Activated B cell treated with CpG ODN at 0.5 μM for 24 hours (primary cell): ENCODE measurements at places on chromosomes 11 and 22.

DNA sequence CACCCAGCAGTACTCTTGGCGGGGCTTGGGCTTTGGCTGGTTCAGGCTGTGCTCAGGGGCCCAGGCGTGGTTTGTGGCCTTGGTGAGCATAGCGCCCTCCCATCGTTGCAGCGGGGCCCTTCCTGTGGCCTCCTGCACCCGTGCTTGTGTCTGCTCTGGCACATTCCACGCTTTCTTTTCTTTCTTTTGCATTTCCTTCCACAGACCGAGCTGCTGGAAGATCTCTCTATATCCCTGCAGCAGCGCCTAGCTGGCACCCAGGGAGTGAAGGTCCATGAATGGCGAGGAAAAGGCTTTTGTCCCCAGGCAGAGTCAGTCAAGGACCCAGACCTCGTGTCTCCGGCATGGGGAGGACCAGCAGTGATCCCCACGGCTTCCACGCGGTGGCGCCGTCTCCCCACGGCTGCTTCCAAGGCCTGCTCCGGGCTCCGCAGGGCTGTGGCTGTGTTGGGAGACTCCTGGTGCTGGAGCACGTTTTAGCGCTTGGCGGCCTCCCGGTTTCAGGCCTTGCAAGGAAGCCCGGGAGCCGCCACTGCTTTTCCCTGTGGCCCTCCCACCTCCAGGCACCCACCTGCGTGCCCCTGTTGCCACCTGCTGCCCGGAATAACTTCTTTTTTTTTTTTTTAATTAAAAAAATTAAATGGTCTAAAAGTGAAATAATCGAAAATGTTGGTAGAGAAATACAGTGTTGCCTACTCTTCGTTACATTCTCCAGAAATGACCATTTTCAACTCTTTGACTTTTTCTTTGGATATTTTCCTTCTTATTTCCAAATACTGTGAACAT lies 28.5 kb downstream of the GLB1L2 start:
- peak; percentile 26 for DNase-seq

DNA sequence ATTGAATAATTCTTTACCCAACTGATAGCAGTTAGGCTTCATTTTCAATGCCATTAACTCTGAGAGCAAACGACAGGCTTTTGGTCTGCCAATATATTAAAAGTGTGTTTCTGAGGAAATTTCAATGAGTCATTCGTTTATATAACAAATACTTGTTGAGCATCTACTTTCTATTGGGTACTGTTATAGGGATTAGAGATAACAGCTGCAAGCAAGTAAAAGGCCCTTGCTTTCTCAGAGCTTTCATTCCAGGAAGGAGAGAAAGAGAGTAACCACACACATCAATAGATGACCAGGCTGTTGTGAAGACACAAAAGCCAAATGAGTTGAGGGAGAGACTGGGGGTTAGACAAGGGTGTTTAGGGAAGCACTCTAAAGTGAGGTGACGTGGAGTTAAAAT lies 35.7 kb downstream of the CD44 start:
- no peak for DNase-seq

- no peak for DNase-seq
Observed at GRCh38 chr22:28909375-28909774, 26.0 kb downstream of the ZNRF3 start.

GRCh38 chr11:16097543-16097942 lies 258.8 kb downstream of the SOX6 start:
- no peak for DNase-seq

- no peak for DNase-seq
Observed at GRCh38 chr22:20141186-20142077, 9.4 kb downstream of the CCDC188 start.

- no peak for DNase-seq
Observed at GRCh38 chr11:76802621-76803020, 19.5 kb downstream of the TSKU start.

DNA sequence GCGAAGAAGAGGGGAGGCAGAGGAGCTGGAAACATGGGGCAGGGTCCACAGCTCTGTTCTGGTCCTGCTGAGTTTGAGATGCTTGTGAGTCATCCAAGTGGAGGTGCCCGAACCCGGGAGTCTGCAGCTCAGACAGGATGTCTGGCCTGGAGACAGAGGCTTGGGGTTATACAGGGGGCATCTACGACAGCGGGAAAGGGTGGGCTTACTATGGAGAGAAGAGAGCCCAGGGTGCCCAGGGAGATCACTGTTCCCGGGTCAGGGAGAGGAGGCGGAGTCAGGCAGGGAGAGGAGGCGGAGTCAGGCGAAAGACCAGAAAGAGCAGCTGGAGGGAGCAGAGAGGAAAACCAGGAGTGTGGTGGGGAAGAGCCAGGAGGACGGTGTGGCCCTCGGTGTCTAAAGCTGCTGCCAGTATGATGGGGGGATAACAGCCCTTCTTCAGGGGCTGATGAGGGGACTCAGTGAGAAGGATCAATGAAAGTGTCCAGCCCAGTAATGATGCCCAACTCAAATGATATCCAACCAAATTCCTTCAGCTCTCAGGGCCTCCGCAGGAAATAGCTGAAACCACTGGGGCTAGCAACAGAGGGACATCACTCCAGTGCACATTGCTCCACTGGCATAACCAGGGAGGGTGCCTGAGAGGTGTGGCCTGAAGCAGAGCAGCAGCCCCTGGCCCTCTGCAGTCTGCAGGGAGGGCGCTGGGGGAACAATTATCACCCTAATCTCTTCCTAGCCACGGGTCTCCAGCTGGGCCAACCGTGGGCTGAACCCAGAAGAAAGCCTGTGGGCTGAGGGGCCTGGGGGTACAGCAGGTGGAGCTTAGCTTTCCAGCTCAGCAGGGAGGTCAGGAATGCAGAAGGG lies 2.6 kb upstream of the LTBP3 start:
- no peak for DNase-seq
